ENCODE measurements at places on chromosomes 11 and 22. TPM values are rescaled to one million over a fixed set of nuclear protein-coding genes. Genes with fewer than 3 reads are reported as not detected.

The SLC29A2 gene
- polyA plus RNA-seq: 8.4 TPM

DNA sequence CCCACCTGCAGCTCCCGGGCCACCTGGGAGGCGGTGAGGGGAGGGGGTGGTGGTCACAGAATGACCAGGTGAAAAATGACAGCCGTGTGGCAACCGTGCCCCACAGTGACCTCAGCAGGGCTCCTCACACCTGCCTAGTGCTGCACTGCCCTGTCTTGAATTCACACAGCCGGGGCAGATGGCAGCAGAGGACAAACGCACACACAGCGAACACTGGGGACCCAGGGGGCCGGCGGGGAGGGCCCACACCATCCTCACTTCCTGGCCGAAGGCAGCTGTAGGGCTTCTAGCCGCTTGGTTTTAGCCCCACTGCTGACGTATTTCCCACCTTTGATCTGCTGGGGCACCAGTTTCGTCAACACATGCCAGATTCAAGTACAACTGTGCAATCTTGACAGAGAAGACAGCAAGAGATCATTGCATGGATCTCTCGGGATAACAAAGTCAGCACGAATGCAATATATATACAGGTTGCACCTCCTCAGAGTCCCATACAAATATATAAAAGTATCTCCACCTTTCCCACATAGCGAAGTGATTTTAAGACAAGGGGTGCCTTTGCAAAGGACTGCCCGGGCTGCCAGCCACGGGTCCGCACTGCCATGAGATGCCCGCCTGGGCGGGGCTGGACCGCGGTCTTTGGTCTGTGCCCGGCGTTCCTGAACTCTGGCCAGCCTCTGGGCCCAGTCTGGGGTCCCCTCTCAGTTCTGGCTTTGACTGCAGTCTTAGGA is 26.9 kb downstream of the TRMU start:
- peak; percentile 70 for DNase-seq

The C11orf86 gene
- polyA plus RNA-seq: not detected

DNA sequence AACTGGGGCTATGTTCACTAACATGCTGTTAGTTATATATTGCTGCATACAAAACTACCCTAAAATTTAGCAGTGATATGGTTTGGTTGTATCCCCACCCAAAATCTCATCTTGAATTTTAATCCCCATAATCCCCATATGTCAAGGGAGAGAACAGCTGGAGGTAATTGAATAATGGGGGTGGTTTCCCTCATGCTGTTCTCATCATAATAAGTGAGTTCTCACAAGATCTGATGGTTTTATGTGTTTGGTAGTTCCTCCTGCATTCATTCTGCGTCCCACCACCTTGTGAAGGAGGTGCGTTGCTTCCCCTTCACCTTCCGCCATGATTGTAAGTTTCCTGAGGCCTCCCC is 10.0 kb upstream of the PATL1 start:
- DNase-seq: no peak

GRCh38 chr11:116563712-116564047 is 209.1 kb downstream of the BUD13 start:
- no peak for DNase-seq

- DNase-seq: peak; percentile 70
Observed at GRCh38 chr11:60905551-60906113, 753 bp downstream of the PRPF19 start.

The PKNOX2 gene
- 0.80 TPM for polyA plus RNA-seq
